CD8-positive, alpha-beta memory T cell (primary cell): ENCODE measurements at places on chromosomes 1 and 21. TPM values are rescaled to one million over a fixed set of nuclear protein-coding genes. Genes with fewer than 3 reads are reported as not detected.

DNA sequence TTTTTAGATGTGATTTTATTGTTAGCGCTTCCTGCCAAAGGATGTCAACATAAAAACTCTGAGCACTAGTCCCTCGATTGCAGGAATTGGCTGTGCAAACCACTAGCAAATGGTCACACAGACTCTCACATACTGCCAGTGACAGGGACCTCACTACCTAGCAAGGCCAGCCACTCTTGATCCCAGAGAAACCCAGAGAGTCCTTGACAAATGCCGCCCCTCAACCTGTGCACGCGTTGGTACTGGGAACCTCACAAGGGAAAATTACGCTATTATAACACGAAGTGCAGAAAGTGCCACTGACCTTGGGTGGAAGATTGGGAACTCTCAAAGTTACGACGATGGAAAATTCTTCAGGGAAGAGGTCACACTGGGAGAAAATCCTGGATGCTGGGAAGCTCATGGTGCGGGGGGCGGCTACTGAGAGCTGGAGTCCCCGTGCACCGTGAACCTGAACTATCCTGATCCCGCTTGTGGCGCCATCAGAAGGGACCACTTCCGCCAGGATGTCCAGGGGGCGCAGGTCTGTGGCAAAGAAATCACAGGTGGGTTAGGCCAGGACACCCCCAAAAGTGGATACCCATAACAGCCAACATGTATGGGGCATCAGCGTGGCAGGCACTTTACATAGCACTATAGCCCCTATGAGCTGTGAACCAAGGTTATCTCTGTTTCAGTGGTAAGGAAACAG is 5.9 kb upstream of the KRTAP10-4 start:
- H3K27me3 ChIP-seq = no peaks in the 10 kb centered on the region
- peaks cover 5% of the 10 kb centered on the region for H3K4me1 ChIP-seq
- DNase-seq = no peak
- H3K4me3 ChIP-seq = no peak overlapping the region
- no peak overlapping the region for H3K27ac ChIP-seq
- no peaks in the 10 kb centered on the region for H3K36me3 ChIP-seq

DNA sequence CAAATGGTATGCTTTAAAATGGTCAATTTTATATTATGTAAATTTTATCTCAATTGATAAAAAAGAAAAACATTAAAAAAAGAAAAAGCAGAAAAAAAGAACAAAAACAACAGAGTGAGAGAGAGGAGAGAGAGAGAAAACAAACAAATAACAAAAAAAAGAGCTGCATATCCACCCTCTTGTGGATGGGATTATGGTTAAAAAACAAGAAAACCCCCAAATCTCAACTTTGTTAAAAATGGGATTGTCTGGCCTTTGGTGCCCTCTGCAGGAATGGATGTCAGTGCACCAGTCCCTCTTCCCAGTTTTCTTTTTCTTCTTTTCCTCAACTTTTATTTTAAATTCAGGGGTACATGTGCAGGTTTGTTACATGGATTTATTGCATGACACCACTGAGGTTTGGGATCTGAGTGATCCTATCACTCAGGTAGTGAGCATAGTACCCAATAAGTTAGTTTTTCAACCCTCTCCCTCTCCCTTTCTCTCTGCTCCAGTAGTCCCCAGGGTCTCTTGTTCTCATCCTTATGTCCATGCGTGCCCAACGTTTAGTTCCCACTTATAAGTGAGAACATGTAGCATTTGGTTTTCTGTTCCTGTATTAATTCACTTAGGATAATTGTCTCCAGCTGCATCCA is 28.1 kb downstream of the RNF187 start:
- no peaks in the 10 kb centered on the region for H3K27me3 ChIP-seq
- DNase-seq = no peak
- no peak overlapping the region for H3K27ac ChIP-seq
- peaks cover 18% of the 10 kb centered on the region for H3K4me1 ChIP-seq
- no peak overlapping the region for H3K4me3 ChIP-seq

GRCh38 chr1:65178235-65178634 is 30.2 kb downstream of the AK4 start:
- H3K27ac ChIP-seq = no peak overlapping the region
- no peak overlapping the region for H3K4me3 ChIP-seq
- no peak for DNase-seq
- no peaks in the 10 kb centered on the region for H3K36me3 ChIP-seq
- no peaks in the 10 kb centered on the region for H3K27me3 ChIP-seq

DNA sequence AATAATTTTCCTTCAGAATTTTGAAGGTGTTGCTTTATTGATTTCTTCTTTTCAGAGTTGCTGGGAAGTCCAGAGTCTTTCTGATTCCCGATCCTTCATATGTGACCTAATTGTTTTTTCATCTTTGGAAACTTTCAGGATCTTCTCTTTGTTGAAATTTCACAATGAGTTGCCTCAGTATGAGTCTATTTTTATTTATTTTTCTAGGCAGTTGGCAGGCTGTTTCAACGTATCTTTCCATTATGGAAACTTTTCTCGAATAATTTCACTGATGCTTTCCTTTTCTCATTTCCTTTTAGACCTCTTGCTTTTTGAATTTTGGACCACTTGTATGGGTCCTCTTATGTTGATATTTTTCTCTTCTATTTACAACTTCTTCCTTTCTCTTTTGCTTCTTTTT is 354.3 kb downstream of the TGFB2 start:
- H3K4me3 ChIP-seq = no peak overlapping the region
- no peak for DNase-seq
- no peak overlapping the region for H3K27ac ChIP-seq
- no peaks in the 10 kb centered on the region for H3K27me3 ChIP-seq
- H3K36me3 ChIP-seq = no peaks in the 10 kb centered on the region

DNA sequence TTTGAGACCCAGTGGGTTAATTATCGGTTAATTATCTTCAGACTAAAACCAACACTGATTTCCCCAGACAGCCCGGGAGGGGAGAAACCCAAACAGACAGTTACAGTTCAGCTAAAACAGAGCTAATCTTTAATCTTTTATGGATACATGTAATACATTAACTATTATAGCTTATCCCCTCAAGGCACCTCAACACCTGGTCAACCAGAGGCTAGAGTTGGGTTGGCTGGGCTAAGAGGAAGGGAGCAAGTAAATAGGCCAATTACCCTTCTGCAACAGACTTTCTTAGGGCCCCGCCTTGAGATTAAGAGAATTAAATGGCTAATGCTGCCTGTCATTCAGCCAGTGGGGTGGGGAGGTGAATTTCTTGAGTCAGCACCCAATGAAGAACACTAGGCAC is 6.6 kb upstream of the MED18 start:
- no peaks in the 10 kb centered on the region for H3K27me3 ChIP-seq
- H3K27ac ChIP-seq = no peak overlapping the region
- no peak for DNase-seq
- no peaks in the 10 kb centered on the region for H3K4me1 ChIP-seq
- no peaks in the 10 kb centered on the region for H3K36me3 ChIP-seq

DNA sequence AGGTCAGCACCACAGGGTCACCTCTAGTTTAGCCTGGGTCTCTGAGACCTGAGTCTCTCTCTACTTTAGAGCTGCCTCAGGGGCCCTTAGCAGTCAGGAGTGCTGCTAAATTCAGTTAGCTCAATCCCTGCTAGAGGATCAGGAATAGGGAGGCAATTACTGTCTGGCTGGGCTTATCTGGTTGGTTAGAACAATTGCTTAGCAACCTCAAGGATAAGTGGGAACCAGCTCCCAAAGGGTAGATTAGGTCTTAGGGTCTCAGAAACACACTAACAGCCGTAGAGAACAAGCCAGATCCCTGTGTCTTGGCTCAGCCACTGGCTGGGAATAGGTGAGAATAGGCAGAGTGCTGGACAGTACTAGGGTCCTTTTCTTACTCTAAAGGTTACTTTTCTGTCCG is 7.7 kb downstream of the PM20D1 start:
- no peaks in the 10 kb centered on the region for H3K4me1 ChIP-seq
- no peaks in the 10 kb centered on the region for H3K27me3 ChIP-seq
- no peak overlapping the region for H3K27ac ChIP-seq
- no peaks in the 10 kb centered on the region for H3K36me3 ChIP-seq

DNA sequence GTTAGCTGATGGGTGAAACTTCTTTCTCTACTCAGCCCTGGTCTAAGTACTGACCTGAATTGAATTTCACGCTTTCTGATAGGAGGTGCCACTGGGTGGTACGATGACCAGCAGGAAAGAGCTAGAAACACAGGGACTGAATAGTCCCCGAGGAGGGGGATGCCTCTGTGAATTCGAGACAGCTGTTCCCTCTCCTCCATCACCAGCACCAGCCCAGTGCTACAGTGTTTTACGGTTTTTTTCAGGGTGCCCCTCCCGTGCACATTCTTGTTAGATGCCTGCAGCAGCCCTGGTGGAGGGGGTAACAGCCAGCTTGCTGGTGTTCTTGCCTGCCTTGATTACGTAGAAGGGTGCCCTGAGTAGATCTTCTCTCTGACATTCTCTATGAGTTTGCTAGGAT is 7.1 kb downstream of the HUNK start:
- H3K27me3 ChIP-seq = peaks cover 7% of the 10 kb centered on the region
- H3K4me3 ChIP-seq = no peak overlapping the region
- DNase-seq = no peak
- H3K4me1 ChIP-seq = no peaks in the 10 kb centered on the region

DNA sequence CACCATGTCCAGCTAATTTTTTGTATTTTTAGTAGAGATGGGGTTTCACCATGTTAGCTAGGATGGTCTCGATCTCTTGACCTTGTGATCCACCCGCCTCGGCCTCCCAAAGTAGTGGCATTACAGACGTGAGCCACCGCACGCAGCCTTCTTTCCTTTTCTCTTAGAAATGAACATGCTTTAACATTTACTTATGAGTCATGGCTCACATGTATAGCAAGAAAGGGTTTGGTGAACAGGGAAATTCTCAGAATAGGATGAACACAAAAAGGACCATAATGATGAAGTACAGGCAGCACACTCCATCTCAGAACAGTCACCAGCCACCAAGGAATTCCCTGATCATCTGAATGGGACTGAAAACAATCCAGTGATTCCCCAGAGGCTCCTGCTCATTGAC is 9.4 kb upstream of the VAMP4 start:
- no peak for DNase-seq
- no peak overlapping the region for H3K4me3 ChIP-seq
- H3K27me3 ChIP-seq = no peaks in the 10 kb centered on the region
- no peaks in the 10 kb centered on the region for H3K36me3 ChIP-seq
- H3K4me1 ChIP-seq = no peaks in the 10 kb centered on the region
- H3K27ac ChIP-seq = no peak overlapping the region

- no peak overlapping the region for H3K4me3 ChIP-seq
- DNase-seq = no peak
- H3K4me1 ChIP-seq = no peaks in the 10 kb centered on the region
- H3K36me3 ChIP-seq = no peaks in the 10 kb centered on the region
- H3K27ac ChIP-seq = no peak overlapping the region
Measured at GRCh38 chr1:60141276-60141675, 67.7 kb upstream of the C1orf87 start.

GRCh38 chr21:37232274-37233018 is 34.7 kb downstream of the VPS26C start:
- DNase-seq = no peak
- H3K4me3 ChIP-seq = no peak overlapping the region
- H3K36me3 ChIP-seq = peaks cover 32% of the 10 kb centered on the region

DNA sequence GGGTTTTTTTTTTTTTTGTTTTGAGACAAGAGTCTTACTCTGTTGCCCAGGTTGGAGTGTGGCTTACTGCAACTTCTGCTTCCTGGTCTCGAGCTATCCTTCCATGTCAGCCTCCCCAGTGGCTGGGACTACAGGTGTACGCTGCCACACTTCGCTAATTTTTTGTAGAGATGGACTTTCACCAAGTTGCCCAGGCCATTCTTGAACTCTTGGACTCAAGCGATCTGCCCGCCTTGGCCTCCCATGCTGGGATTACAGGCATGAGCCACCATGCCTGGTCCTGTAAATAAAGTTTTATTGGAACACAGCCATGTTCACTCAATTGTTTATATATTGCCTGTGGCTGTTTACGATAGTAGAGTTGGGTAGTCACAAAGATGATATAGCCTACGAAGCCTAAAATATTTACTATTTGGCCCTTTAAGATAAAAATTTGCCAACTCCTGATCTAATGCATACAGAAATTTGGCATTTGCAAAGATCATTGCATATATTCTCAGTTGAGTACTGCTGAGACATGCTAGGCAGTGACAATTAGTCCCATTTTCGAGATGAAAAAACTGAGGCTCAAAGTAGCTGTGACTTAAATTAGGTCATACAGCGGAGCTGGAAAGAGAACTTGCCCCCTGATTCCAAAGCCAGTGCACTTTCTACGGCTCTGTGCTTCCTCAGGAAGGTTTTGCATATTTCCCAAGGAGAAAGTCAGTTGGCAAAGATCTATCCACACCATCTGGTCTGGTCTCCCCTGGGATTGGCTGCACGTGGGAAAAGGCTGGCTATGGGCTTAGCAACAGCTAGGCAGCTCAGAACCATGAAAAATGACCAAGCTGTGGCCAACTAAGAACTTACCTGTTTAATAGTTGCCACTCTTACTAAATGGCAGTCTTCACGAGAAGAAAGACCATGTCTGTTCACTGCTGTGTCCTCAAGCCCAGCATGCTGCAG is 19.4 kb downstream of the MECR start:
- H3K27ac ChIP-seq = no peak overlapping the region
- DNase-seq = no peak
- no peaks in the 10 kb centered on the region for H3K4me1 ChIP-seq
- peaks cover 3% of the 10 kb centered on the region for H3K36me3 ChIP-seq
- no peak overlapping the region for H3K4me3 ChIP-seq

DNA sequence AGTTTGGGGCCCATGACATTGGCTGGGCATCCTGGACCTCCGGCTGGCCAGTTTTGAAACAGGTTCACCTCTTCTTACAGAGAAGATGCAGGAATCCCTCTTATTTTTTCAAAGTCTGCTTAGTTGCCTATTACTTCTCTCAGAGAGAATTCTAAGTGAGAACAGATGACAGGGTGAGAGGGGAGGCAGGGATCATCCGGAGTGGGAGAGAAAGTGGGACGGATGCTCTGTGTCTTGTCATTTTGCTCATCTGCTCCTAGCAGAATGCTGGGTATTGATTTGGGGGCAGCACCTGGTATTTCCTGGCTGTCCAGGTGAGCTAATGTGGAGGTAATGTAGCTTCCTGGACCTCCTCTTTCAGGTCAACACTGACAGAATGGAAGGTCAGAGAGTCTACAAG is 32.4 kb downstream of the GNG4 start:
- H3K27me3 ChIP-seq = no peaks in the 10 kb centered on the region
- no peaks in the 10 kb centered on the region for H3K36me3 ChIP-seq
- no peak overlapping the region for H3K4me3 ChIP-seq
- no peak overlapping the region for H3K27ac ChIP-seq
- no peaks in the 10 kb centered on the region for H3K4me1 ChIP-seq

DNA sequence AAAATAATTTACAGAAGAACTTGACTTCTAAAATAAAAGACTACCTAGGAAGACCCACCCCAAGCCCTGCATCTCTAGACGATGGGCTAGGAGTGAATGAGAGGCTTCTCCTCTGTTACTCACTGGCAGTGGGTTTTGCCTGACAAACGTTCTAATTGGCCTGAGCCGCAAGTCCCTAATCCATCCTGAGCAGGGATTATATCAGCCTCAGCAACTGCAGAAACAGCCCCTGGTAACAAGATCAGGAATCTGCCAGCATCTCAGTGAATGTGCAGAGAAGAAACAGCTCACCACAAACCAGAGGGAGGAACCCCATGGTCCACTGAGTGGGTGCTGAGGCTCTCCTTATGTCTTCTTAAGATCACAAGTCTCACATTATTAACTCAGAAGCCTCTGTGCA is 240.6 kb downstream of the BRINP2 start:
- no peaks in the 10 kb centered on the region for H3K27me3 ChIP-seq
- H3K4me3 ChIP-seq = no peak overlapping the region
- no peaks in the 10 kb centered on the region for H3K4me1 ChIP-seq
- no peak for DNase-seq

F13B gene
- total RNA-seq = not detected

MRPL55 gene
- total RNA-seq = 70.0 TPM

RUSC1 gene
- 31.3 TPM for total RNA-seq

FAM167B gene
- 0.33 TPM for total RNA-seq

DMBX1 gene
- not detected for total RNA-seq

AJAP1 gene
- total RNA-seq = not detected
